ENCODE measurements at places on chromosomes 6 and 20.

GRCh38 chr6:83431545-83432155 is 799 bp upstream of the ME1 start:
- DNase-seq, result no peak

DNA sequence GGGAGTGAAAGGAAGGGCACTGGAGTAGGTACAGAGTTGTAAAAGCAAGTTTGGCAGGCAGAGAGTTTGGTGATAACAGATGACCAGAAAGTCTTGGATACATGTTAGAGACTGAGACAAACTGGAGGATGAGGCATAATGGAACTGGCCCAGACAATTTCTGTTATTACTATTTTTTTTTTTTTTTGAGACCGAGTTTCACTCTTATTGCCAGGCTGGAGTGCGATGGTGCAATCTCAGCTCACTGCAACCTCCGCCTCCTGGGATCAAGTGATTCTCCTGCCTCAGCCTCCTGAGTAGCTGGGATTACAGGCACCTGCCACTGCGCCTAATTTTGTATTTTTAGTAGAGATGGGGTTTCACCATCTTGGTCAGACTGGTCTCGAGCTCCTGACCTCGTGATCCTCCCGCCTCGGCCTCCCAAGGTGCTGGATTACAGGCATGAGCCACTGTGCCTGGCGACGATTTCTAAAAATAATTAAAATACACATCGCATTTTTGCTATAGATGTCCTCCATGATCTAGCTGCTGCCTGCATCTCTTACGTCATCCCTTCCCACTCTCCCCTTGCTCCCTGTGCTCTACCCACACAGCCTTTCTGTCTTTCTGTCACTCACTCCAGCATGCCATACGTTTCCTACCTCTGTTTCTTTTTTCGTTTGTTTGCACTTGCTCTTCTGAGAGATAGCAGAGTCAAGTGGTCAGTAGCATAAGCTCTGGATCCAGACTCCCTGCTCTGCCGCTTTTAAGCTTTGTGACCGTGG is 23.5 kb downstream of the MAPK14 start:
- no peak for DNase-seq

- DNase-seq, result no peak
These were observed 17.5 kb upstream of the MYCT1 start for GRCh38 chr6:152680151-152680550.

GRCh38 chr6:34390531-34391472 is 1.7 kb downstream of the NUDT3 start:
- no peak for DNase-seq

GRCh38 chr6:168937054-168937453 is 316.6 kb downstream of the THBS2 start:
- DNase-seq, result no peak

- no peak for DNase-seq
These were observed 43.0 kb upstream of the NELFCD start for GRCh38 chr20:58938078-58938477.

GRCh38 chr6:67630146-67630545 is 1004.9 kb upstream of the ADGRB3 start:
- DNase-seq, result no peak

GRCh38 chr6:86118271-86118670 is 475.6 kb upstream of the SYNCRIP start:
- no peak for DNase-seq

DNA sequence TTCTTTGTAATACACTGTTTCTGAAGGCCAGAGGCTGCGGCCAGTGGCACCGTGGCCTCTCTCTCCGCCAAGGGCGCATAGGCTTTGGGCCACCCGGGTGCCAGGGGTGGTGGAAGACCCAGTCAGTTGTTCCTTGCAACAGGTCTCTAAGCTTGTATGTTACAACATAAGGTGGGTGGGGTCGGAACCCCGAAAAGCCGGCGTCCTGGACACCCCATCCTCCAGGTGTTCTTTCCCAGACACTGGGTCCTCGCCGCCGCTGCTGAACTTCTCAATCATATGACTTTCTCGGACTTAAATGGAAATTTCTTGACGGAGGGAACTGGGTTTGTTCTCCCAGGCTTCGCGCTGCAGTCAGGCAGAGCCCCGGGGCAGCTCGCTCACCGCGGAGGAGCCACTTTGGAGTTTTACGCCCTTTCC is 983 bp upstream of the KCNQ5 start:
- DNase-seq, result no peak

GRCh38 chr20:7772371-7772770 is 167.9 kb downstream of the HAO1 start:
- DNase-seq, result no peak

DNA sequence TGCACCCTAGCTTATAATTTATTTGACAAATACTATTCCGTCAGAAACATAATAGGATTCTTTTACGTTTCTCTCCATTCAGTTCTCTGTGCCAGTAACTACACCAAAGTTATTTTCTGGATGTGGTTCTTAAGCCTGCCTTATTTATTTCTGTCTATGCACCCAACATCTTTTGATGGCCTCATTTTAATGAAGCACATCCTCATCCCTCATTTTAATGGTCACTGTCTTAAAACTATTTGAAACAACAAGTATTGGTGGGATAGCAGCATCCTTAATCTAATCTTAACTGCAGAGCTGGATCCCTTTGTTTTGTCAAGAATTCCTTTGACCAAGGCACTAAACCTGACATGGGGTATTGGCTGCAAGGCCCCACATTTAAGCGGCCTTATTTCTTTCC is 11.0 kb downstream of the FAM135A start:
- DNase-seq, result no peak

DNA sequence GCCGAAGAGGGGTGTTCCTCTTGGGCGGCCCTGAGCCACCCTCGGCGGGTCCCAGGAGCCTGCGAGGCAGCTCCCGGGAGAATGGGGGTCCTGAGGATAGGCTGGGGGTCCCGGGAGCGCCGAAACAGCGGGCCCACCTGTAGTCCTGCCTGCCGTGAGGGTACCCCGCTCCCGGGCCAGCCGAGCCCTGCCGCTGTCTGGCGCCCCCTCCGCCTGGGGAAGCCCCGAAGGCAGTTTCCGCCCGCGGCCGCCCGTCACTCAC is 280 bp downstream of the SPATA2 start:
- DNase-seq, result no peak

DNA sequence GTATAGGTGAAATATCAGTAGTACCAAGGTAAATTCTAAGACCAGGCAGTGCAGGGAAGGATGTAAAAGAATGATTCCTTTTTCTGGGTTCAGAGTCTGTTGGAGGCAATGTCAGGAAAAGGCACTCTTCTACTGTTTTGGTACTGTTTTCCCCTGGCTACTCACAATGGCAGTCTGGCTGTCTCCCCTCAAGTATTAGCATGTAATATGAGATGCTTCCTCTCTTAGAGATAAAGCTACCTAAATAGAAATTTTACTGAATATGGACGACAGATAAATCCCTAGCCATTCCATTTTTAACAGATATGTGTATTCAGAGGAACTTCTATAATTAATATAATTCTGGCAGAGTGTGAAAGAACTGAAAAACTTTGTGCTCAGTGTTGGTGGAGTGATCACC is 3.5 kb downstream of the RNF8 start:
- DNase-seq, result no peak

DNA sequence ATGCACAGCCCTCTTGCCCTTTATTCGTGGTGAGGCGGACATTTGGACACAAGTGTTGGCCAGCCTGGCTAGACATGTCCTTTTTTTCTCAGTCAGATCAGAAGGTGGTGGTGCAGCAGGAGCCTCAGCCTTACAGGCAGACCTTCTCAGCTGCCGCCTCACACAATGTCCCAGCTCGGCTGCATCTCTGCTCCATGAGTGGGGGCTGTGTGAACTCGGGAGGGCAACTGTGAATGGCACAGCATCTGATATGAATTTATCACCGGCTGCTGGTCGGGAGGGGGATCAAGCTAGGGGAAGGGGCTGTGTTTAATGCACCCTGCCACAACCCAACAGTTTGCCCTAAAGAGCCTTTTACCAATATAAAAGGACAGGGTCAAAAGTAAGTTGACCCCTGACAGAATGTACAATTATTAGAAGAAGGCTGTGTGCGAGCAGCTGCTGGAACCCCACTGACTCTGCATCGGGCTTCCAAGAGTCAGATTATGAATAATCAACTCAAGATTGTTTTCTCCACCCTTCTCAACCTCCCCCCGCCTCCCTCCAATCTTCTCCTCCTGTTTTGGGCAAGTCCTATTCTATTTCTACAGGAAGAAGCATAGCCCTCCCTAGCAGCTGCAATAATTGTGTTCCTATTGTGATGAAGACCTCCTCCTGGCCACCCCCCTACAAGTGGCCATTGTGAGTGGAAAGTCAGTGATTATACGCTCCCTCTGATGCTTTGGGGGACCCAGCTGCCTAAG is 245.2 kb downstream of the PKHD1 start:
- no peak for DNase-seq

- DNase-seq, result no peak
These were observed 226.0 kb upstream of the TSHZ2 start for GRCh38 chr20:52746190-52746589.

DNA sequence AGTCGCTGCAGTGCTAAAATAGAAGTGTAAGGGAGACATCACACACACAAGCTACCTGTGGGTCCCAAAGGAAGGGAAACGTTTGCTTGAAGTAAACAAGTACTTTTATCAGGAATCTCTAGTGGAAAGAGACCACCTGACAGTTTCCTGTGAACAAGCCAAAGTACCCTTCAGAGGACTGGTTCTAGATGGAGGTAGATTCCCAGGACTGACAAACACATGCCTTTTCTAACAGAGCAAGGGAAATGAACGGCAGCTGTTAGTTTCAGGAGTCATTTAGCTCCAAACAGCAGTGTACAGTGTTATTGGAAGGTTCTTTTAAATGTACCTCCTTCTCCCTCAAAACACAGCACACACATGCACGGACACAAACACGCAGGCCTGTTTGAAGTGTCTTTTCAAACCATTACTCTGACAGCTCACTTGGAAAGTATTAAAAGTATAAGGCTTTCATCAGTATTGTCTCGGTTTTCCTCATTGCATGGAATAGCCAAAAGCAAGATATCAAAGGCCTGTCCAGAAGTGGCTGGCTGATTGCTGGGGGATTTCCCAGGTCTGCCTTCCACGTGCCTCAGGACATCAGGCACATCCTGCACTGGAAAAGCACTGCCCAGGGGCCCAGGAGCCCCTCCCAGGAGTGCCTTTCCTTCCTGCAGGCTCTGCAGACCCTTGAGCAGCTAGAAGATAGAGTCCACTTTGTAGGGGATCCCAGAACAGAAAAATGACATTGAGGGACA is 393.2 kb upstream of the SOX4 start:
- no peak for DNase-seq

- DNase-seq, result no peak
These were observed 183.1 kb upstream of the RREB1 start for GRCh38 chr6:6924708-6925107.

- DNase-seq, result no peak
These were observed 26.3 kb downstream of the HECA start for GRCh38 chr6:139161169-139161568.

- no peak for DNase-seq
These were observed 246.7 kb upstream of the AFDN start for GRCh38 chr6:167579806-167580618.

DNA sequence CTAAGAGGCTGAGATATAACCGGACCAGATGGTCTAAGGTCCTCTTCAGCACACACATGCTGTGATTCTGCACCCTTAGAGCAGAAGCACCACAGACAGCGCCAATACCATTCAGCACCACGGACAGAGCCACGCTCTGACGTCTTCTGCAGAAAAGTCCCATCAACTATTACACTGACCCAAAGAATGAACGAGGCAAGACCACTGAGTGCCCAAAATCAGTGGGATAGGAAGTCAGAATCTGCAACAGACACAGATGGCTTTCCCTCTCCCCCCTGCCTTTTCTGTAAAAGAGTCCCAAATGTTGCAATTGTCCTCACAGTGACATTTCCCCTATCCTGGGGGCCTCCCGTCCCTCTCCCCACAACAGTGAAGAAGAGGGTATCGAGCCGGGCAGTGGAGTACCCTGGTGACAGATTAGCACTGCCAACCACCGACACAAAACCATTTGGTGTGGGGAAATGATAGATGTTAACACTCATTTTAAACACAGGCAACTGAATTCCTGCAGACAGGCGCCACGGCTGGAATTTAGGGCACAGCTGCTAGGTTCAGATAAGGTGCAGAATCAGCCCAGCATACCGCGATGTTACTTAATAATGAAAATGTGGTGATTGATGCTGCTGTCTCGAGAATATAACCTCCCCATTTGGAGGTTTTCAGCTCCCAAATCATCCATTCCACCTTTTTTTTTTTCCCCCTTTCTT is 66.6 kb upstream of the CTNNBL1 start:
- DNase-seq, result peak; percentile 36

DNA sequence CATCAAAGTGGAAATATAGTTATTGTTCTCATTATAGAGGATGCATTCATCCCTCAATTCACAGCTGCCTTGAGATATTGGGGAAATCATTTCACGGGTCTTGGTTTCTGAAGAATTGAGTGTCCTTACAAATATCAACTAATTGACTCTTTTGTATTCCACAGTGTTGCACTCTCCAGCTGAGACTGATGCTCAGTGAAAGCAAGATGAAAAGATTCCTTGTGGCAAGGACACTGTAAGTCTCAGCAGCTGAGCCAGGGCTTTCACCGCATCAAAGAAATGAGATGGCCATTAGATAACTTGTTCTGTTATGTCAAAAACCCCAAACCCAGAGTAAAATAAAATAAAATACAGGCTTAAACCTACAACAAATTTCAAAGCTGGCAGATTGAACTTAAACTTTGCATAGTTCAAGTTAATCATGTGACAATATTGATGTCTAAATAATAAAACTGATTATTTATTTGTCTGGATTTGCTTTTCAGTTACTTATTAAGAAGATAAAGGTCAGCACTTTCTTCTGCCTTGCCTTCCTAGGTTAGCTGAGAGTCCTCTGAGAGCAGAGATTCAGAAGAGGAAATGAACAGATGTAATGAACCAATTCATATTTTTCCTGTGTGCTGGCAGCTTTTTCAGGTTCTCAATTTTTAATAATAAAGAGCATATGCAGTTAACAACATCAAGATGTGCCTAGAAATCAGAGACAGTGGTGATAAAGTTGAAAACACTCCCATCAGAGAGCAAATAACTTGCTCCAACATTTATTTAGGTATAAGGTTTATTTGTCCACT is 82.4 kb upstream of the SMLR1 start:
- DNase-seq, result no peak

GRCh38 chr6:161830866-161831616 is 557.2 kb upstream of the AGPAT4 start:
- DNase-seq, result no peak

GRCh38 chr6:51049983-51050877 is 231.6 kb downstream of the TFAP2B start:
- no peak for DNase-seq

DNA sequence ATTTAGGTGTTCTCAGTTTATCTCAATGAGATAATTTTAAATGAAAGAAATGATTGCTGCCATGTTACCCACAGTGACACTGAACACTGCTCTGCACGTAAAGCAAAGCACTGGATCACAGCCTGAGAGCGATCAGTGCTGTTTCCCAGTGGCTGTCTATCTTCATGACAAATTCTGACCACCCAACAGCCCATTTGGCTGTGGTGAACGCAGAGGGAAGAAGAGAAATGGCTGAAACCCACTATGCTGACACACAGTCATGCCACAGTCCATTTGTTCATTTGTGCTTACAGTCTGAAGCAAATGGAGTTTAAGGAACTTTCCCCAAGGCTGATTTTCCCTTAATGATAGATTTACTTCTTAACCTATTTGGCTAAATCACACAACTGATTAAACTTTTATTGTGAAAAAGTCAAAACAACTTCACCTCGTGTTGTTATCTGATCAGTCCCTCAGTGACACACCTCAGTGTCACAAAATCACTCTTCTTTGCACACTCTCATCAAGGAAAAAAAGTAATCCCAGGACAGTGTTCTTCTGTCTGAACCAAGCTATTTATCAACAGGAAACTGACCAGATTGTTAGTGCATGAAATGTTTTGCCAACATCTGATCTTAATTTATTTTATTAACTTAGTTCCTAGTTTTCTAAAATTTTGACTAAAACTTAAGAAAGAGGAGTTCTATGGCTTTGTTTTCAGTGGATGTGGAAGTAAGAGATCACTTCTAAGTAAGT is 225.1 kb downstream of the TBX18 start:
- no peak for DNase-seq

Measured in stimulated activated CD4-positive, alpha-beta T cell treated with anti-CD3 and anti-CD28 coated beads, Interleukin-2, amount 100 ng/mL, for 48 hours (primary cell).